ENCODE measurements at places on chromosomes 1 and 21. TPM values are rescaled to one million over a fixed set of nuclear protein-coding genes. Genes with fewer than 3 reads are reported as not detected.
A peak's percentile ranks its signal among the peaks of the same experiment; 100 is the strongest.

DNA sequence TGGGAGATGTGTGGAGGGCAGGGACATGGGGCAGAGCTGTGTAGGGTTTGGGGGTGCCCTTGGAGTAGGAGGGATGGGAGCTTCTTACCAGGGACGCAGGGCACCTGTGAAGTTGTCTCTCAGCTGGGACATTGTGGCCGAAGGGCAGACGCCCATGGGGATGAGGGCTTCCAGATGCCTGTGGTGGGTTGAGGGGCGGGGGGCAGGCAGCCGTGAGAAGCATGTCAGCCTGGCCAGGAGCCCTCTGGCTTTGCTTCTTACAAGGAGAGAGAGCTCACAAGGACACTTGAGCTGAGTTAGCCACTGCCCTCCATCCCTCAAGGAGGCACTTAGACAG lies 8.5 kb downstream of the A3GALT2 start:
- no peak for DNase-seq

DNA sequence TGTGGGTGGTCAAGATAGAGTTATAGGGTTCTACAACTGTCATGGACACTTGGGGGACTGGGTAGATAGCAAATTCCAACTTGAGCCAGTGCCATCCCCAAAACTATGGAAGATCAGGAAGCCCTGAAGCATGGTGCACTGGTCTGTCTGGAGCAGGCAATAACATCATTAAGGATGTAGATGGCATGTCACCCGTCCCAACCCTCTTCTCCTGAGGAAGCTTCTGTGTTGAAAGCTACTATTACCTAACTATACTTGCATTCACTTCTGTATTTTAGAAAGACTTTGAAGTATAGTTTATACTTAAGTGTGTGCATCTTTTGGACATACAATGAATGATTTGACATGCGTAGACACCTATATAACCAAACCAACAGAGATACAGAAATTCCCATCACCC lies 32.9 kb downstream of the RABIF start:
- DNase-seq, result no peak

DNA sequence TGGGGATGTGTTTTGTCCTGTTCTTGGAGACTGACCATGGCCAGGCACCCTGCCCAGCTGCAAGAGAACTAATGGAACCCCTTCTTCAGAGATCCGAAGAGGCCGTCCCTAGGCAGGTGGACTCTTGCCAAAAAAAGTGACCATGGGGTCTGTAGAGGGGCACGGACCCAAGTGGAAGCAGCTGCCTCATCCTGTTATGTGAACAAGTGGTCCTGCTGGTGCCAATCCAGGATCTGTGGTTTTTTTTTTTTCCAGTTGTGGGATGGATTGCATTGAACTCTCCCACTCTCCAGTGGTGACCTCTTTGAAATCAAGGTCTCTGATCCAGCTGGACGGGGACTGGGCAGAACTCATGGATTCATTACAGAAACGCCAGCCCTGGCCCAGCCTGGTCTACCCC lies 71.2 kb downstream of the ARHGEF10L start:
- no peak for DNase-seq

The TRAF3IP3 gene
- 1.7 TPM for total RNA-seq

GRCh38 chr1:27577504-27578188 lies 26.3 kb downstream of the AHDC1 start:
- DNase-seq, result peak; percentile 56

GRCh38 chr1:147740391-147740790 lies 20.0 kb downstream of the GJA5 start:
- DNase-seq, result no peak

DNA sequence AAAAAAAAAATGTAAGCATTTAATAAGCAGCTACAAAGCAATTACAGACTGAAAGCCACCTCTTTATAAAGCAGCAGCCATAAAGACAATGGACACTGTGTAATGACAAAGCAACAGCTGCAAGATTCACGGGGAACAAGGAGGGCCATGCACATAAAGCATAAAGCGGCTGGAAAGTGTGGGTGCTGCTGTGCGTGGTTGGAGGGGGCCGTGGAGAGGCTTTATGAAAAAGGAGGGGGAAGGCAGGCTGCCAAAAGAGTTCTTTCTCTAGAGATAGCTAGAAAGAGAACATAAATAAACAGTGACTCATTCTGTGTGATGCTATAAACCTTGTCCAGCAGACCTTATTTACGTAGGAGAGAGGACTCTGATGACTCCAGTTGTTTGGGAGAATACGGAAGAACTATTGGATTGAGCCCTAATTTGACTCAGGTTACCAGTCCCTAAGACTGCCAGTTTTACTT lies 49.3 kb downstream of the ADAMTS1 start:
- no peak for DNase-seq

DNA sequence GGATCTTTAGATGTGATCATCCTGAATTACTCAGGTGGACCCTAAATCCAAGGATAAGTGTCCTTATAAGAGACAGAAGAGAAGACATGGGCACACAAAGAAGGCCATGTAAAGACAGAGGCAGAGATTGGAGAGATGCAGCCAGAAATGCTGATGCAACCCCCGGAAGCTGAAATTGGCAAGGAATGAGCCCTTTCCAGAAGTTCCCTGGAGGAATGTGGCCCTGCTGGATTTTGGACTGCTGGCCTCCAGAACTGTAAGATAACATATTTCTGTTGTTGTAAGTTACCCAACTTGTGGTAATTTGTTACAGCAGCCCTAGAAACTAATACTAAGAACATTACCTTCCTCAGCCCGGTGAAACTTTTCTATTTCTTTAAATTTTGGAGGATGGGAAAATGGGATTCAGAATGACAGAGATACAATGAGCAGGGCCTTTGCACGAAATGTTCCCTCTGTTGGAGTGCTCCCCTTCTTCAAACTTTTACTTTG lies 11.2 kb upstream of the PLPP3 start:
- DNase-seq, result no peak

The RGL1 gene
- 18.9 TPM for total RNA-seq
